ENCODE measurements at places on chromosomes 2 and 18. TPM values are rescaled to one million over a fixed set of nuclear protein-coding genes. Genes with fewer than 3 reads are reported as not detected.

Gene RAX
- not detected for total RNA-seq

Gene UGT1A3
- total RNA-seq: not detected

Gene NRP2
- 3.9 TPM for total RNA-seq

Gene DTYMK
- total RNA-seq: 19.5 TPM

Gene SLC23A3
- not detected for total RNA-seq

Gene CIB4
- total RNA-seq: not detected

Gene GALR1
- total RNA-seq: not detected

Gene GRHL1
- 1.4 TPM for total RNA-seq

- peak; percentile 30 for DNase-seq
Measured at GRCh38 chr2:108194409-108195132, 45.2 kb upstream of the SULT1C3 start.

DNA sequence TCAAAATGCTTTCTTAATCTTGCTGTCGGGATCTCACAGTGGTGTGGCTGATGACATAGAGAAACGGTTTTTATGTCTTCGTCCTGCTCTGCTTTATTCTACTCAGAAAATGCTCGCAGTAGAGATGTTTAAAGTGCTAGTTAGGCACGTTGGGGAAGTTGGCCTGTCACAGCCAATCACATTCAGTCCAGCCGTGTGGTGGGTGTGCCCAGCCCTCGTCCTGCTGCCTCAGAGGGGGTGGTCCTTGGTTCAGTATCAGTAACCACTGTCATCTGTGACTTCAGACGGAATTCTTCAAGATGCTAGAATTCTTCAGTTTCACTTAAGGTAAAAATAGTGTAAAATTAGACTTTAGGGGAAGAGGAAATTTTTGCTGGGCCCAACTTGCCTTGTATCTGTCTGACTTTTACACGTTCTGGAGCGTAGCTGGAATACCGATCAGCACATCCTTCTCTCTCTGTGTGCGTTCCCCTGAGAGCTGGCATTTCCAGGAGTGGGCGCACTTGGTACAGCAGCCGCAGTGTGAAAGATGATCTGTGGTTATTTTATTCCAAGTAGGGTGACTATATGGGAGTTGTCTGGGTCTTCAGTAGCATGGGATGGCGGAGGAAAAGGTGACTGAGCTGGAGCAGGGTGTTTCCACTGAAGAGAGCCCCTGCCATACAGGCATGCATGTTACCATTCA is 18.5 kb downstream of the TRAF3IP1 start:
- no peak for DNase-seq

- peak; percentile 25 for DNase-seq
Measured at GRCh38 chr18:28045176-28045810, 131.6 kb downstream of the CDH2 start.

GRCh38 chr2:27322766-27323595 is at the start of gene MPV17:
Gene MPV17, minus strand, starts transcription at chr2:27323097. Its CDS starts 580 bp downstream, at chr2:27322517.
- DNase-seq: peak; percentile 93

DNA sequence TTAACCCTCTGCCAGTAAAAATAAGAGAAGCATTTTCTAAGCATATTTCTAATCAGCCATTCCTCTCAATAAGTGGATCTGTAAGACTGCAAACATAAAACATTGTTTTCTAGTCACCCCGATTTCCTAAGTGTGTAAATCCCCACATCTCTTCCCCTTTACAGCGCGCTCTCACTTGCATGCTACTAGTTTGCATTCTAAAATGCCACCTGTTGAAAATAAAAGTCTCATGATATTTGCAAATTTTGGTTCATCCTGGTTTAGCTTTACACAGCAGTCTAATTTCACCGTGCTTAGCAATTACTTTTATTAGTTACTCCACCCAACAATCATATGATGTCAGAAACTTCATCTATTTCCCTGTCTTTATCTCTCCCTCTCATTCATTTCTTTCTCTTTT is 1230.7 kb upstream of the ZEB2 start:
- no peak for DNase-seq

DNA sequence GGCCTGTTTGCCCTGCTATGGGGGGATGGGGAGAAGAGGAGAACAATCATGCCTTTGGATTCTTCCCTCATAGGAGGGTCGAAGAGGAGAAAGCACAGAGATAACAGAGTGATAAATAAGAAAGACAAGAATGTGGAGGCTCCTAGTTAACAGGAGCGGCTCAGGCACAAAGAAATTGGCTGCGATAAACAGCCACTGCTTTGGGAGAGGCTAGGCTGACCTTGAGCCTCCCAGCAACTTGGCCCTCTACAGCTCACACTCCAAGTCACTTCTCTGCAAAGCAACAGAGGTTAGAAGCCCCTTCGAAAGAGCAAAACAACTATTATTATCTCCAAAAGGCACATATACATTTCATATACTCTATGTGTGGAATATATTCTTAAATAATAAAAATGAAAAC is 69.5 kb downstream of the ZBTB7C start:
- no peak for DNase-seq

- DNase-seq: no peak
Measured at GRCh38 chr2:31151501-31151900, 13.3 kb upstream of the GALNT14 start.

DNA sequence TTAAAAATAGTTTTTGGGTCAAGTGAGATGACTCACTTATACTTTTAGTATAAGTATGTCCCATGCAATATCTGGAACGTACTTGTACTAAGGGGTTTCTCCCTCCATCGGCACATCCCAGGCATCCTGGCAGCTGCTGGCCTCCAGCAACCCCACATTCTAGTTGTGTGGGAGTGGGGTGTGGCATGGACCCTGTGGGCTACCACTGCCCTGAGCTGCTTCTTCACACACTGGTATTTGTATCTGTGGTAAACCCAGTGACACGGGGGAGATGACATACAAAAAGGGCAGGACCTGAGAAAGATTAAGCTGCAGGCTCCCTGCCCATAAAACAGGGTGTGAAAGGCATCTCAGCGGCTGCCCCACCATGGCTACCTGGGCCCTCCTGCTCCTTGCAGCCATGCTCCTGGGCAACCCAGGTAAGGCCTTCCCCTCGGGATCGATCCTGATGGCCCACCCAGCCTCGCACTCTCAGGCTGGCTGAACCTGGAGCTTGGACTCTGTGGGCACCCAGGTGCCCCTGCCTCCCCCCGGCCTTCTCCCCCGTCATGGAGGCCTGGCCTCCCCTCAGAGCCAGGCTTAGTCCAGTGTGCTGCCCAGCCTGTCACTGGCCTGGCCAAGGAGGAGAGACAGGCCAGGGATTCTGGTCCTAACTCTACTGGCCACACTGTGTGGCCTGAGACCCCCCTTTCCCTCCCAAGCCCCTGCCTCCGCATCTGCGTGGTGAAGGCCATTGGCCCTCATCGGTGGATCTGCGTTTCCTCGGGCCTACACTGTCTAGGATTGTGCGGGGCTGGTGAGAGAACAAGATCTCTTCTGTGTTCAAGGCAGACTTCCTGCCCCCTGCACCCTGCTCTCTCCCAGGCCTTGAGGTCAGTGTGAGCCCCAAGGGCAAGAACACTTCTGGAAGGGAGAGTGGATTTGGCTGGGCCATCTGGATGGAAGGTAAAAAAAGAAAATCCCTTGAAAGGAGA is at the start of gene GNLY:
TSS of gene GNLY (plus strand) at position 307 of the 974 bp plus-strand sequence. CDS start at position 368, 61 bp downstream.
- DNase-seq: peak; percentile 88

DNA sequence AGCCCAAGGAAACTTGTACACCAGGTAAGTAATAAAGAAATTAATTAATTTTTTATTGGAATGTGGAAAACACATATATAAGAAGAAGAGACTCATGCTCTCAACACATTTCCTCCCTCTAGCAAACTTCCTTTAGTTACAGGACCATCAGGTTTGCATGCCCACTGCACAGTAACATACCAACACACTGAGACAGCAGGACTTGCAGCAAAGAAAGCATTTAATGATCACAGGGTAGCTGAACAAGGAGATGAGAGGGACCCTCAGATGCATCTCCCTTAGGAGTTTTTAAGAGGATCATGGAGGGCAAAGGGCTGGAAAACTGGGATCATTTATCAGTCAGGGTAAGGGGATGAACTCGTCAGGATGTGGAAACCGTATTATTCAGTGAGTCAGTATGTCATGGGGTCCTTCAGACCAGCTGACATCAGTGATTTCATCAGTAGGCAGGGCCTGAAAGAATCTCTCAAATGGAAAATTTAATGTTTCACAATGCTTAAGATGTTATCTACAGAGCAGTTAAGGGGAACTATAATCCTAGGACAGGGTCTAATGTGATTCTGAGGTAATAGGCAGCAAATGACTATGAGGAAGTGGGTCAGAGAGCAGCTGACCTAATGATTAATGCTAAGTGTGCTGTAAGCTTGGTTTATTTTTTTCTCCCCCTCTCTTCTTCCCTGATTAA is 193.8 kb upstream of the RND3 start:
- peak; percentile 63 for DNase-seq
